Stimulated activated CD4-positive, alpha-beta T cell treated with anti-CD3 and anti-CD28 coated beads, Interleukin-2, amount 100 ng/mL, for 24 hours (primary cell): ENCODE measurements at places on chromosomes 5 and 9.

DNA sequence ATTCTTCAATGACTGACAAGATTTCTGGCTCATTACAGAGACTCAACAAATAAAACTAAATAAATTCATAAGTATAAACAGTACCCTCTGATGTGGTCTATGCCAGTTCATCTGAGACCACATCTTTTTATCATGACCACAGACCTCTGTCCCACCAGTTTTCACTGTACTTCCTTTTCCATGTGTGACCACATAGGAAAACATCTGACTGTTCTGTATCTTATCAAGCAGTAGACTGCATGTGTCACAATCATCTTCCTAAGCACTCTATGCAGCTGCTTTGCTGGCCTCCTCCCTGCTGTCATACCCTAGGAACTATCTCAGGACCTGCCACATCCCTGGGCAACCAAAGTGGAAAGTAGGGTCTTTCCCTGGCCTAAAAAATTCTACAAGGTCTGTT, 205.0 kb upstream of the ZNF462 start:
- DNase-seq: no peak

DNA sequence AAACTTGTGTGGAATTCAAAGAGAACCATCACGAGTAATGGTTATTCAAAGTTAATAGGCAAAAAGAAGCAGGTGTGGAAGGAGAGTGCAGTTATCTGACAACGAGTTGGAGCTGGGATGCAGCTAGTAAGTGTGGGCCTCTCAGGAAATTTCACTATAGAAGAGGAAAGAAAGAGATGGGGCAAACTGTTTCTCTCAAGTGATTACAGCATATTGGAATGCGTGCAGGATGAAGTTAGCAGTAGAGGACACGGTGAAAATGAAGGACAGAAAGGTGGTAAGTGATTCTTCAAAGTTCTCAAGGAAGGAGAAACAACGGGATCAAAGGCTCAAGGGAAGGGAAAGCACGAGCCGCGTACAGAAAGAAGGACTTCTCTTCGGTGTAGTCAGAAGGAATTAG, 84.0 kb downstream of the ADAMTS12 start:
- DNase-seq: no peak

DNA sequence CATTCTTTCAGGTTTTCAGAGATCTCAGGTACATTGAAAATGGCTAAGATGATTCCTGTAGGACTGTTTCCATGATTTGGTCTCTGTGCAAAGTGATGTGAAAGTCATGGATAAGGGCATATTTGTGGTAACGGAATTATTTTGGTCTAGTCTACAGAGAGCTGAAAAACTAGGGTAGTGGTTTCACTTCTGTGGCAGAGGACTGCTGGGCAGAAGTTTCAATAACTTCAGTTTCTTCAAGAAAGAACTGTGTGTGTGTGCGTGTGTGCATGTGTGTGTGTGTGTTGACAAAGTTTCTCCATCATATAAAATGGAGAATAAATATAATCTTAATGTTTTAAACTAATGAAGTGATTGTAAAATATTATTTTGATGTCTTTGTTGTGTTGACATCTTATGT, 4.3 kb downstream of the CNOT8 start:
- DNase-seq: no peak

DNA sequence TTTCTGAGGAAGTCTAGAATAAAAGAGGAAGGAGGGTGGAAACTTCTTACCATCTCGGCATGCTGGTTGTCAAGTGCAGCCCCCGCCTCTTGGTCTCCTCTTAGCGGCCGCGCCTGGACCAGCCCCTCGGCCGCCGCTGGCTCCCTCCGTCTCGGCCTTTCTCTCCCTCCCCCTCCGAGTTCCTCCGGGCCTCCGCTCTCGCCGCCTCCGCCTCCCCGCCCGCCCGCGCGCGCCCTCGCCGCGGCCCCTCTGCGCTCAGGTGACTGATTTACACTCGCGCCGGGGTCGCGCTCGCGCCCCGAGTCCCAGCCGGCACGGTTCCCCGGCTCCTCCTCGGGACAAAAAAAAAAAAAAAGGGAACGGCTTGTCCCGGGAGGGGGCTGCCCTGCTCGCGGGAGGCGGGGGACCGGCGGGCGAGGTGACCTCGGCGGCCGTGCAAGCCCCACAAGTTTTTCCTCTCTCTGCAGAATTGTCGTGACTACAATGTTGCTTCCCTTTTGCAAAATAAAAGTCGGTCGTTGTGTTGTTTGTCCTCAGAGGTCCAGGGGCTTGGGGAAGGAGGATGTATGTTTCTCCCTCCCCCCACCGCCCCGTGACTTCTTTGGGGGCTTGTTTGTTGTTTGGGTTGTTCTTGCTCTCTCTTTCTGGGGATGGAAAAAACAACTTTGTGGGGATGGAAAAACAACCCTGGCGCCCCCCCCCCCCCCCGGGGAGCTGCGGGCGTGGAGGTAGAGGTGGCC, at the start of gene BNC2:
BNC2 (minus strand) TSS at position 75 of the 740 bp plus-strand sequence; CDS start at position 53, 22 bp downstream.
- DNase-seq: no peak

GRCh38 chr9:109440117-109440515, 58.0 kb downstream of the PTPN3 start:
- DNase-seq: no peak

DNA sequence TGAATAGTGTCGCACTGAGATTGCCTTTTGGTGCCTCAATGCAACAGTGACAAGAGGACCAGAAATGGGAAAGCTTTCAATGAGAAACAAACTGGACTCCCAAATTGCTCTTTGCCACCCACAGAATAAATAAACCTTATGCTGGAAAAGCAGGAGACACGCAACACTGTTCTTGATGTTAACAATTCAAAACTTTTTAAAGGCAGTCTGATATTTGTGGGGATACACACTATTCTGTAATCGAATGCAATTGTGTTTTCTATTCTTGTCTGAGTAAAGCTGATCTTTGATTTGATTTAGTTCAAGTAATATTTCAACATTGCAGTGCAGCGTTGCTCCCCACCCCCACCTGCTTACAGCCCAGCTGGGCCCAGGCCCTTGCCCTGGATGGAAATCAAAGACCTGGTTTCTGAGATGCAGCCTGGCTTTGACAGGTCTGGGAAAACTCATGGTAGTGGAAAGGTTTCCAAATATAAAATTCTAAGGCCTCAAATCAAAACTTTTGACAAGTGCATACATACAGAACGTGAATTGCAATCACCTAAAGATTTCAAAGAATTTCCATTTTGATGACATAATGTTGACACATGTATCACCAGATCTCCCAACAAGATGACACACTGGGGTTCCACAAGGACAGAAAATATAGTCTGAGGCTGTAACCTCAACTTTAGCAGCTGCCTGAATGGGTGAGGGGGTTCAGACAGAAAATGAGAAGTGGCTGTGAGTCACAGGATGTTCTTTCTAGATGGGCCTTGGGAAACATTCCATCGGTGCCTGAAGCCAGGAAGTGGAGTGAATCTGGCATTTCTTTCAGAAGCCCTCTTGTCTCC, 55.1 kb downstream of the ABCA1 start:
- no peak for DNase-seq

DNA sequence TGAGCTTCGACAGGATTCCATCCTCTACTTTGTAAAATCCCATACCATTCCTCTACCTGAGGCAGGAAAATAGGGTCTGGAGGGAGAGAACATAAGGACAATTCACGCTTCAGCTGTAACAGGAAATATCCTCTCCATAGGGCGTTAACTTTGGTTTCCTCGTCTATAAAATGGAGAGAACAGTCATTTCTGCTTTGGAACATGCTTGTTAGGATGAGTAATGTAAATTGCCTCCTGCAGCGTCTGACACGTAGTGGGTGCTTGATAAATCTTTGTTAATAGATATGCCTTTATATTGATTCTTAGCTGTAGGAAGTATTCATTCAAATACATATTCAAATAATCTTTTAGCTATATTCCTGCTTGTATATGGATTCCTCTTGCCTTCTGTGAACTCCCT, 711 bp upstream of the SUB1 start:
- no peak for DNase-seq

GRCh38 chr9:73685786-73686185, 534.1 kb downstream of the ANXA1 start:
- no peak for DNase-seq

DNA sequence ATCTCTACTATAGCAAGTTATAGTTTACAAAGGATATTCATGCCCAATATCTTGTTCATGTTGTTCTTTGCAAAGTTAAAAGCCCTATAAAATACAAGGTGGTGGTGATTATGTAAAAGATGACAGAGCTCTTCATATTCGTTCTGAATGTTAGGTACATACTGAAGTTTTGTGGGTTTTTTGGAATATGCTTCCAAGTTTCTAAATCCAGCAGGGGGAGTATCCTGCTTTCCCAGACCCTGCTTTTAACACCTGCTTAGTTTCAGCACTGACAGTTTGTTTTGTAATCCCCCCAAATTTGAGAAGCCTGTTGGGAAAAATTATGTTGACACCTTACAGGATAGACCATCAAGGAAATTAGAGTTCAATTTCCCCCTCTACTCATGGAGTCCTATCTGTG, 438.3 kb downstream of the SH3GL2 start:
- DNase-seq: no peak

DNA sequence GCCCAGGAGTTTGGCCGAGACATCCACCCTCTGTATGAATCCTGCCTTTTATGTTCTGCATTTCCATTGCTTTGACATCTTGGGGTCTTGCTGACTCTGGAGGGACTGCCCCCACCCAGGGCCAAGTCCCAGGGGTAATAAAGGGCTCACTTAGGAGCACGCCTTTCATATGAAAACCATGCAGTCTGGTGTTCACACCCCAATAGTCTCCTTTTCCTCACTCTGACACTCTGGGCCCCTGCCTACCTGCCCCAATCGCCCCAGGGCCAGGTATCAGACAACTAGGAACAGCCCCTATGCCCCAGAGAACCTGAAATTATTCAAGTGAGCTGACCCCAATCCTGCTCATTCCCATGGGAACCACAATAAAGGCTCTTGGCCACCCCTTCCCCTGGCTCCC, 33.1 kb upstream of the RAPGEF1 start:
- DNase-seq: no peak

- DNase-seq: no peak
Observed at GRCh38 chr9:134434894-134435506, 108.7 kb downstream of the RXRA start.

GRCh38 chr5:53927668-53928247, 367.3 kb downstream of the NDUFS4 start:
- no peak for DNase-seq

DNA sequence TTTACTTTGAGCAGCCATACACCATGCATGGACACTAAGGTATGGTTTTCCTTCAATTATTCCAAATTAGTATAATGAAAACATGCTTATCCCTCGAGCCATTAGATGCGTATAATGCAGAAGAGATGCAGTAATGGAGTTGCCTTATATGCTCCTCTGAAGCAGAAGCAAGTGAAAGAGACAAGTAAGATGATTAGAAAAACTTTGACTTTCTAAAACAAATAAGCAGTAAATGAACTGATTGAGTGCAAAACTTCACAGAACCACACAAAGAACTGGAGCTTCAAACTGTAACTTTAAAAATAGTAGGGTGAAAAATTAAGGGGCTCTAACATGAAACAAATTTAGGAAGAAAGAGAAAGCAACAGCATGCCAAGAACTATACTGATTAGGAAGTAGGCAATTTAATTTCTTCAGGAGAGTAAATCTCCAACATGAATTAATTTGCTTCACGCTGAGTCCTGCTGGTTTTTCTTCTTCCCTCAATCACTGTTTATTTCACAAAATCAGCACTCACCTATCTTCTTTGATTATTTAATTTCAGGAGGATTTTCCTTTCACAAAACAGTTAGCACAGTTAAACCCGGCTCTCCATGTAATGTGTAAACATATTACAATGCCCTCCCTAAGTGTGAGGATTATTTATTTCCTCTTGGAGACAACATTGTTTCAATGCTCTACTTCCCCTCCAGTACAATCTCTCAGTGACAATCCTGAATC, 90.3 kb upstream of the PAM start:
- no peak for DNase-seq
